ENCODE measurements at places on chromosomes 6 and 20.

DNA sequence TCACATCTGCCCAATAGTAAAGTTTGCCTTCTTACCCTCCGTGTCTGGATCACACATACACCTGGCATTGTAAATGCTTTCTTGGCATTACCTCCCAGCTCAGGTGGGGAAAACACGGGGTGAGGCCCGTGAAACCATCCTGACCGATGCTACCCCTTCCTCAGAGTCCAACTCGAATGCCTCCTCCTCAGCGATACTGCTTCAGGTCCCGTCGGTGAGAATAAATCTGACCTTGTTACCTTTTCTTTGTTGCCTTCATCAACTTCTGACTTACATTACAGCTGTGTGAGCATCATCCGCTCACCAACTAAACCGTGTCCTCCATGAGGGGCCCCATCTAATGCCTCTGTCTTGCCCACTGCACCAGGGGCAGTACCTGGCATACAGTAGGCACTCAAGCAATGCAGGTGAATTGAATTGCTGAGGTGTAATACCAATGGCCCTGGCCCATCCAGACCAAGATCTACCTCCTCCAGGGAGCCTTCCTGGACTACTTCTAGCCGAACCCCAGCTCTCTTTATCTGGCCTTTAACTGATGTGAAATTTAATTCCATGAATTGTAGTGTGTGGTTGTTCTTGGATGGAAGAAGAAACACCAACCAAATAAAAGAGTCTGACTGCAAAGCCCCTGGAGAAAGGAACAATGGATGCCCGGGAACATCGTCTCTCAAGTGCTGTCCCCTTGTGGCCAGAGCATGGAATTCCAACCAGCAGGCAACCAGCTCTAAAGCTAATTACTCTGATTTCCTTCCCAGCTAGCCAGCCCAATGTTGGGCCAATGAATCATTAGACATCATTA is 141.5 kb downstream of the ANKRD60 start:
- DNase-seq = no peak

DNA sequence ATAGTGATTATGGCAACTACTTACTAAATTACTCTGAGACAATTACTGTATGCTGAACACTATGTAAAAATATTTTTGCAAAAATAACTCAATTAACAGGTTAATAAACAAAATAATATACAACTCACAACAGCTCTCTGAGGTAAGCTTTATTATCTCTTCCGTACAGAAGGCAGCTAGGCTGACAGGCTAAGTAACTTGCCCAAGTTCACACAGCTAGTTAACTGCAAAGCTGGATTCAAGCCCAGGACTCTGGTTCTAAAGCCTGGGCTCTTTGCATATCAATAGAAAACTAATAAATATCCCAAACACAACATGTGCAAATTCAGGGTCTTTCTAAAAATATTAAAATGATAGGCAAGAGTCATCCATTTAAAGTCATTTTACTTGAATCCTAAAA is 169.5 kb upstream of the BEND3 start:
- DNase-seq = no peak

GRCh38 chr20:10336959-10337729 is 96.9 kb downstream of the MKKS start:
- DNase-seq = no peak

DNA sequence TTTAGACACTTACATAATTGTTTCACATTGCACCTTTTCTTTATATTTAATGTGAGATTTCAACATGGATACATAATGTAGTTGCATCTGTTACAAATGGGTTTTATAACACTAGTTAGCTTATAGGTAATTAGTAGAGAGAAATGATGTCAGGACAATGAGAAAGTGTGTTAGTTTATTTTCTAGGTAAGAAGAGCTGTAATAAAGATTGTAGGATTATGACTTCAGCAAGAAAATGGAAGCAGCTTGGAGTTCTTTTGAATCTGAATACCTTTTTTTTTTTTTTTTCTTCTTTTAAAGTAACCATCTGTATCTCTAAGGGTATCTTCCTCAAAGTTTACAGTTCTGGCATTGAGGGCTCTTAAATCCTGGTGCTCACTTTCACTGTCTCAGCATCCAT is 35.3 kb downstream of the CD2AP start:
- DNase-seq = no peak

DNA sequence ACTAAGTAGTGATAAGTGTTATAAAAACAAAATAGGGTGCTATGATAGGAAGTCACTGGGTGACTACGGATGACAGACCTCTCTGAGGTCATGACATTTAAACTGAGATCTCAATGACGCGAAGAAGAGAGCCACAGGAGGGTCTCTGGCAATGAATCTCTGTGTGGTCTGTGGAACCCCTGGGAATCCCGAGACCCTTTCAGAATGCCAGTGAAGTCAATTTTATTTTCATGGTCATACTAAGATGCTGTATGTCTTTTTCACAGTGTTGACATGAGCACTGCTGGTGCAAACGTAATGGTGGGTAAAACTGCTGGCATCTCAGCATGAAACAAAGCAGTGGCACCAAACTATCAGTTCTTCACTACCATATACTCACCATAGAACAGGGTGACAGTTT is 155.0 kb downstream of the GJA10 start:
- DNase-seq = no peak

- DNase-seq = no peak
Observed at GRCh38 chr6:52725535-52726192, 37.6 kb downstream of the GSTA2 start.

DNA sequence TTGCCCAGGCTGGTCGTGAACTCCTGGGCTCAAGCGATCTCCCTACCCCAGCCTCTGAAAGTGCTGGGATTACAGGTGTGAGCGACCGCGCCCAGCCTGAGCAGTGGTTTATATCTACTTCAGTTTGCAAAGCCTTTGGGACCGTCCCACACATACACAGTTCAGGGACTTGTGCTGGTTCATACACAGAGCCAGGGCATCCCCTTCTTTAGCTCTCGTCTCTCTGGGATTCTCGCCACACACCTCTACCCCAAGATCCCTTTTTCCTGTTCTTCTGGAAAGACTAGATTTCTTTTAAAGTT is 12.5 kb downstream of the CAP2 start:
- DNase-seq = no peak

GRCh38 chr6:139586273-139586672 is 211.8 kb upstream of the CITED2 start:
- DNase-seq = no peak

DNA sequence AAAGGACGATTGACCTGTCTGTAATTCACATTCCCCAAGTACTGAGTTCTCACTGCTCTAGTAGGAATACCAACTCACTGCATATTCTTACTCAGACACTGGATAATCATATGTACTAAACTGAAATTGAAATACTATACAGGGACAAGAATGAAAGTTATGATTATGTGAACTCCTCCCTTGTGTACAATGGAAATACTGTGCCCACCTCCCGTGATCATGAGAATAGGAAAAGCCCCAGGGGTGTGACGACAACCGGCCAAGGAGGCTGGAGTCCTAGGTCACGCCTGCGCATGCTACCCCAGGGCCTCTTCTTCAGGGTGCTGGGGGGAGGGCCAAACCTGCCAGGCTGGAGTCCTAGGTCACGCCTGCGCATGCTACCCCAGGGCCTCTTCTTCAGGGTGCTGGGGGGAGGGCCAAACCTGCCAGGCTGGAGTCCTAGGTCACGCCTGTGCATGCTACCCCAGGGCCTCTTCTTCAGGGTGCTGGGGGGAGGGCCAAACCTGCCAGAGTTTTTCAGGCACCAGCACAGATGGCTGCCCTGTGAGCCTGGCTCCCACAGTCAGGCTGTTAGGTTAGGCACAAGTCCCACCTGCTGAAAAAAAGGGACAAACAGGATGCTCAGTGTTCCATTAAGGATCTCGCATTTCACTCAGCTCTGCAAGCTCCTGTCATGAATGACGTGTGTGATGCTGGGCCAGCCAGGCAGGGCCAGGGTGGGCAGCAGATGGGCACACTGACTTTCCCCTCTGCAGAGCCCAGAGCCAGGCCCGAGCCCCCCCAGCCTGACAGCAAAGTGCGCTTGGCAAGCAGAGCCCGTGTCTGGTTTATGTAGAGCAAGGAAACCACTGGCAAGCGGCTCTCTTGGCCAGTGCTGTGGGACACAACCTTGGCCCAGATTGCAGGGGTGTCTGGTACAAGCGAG is 107.7 kb downstream of the FOXF2 start:
- no peak for DNase-seq

DNA sequence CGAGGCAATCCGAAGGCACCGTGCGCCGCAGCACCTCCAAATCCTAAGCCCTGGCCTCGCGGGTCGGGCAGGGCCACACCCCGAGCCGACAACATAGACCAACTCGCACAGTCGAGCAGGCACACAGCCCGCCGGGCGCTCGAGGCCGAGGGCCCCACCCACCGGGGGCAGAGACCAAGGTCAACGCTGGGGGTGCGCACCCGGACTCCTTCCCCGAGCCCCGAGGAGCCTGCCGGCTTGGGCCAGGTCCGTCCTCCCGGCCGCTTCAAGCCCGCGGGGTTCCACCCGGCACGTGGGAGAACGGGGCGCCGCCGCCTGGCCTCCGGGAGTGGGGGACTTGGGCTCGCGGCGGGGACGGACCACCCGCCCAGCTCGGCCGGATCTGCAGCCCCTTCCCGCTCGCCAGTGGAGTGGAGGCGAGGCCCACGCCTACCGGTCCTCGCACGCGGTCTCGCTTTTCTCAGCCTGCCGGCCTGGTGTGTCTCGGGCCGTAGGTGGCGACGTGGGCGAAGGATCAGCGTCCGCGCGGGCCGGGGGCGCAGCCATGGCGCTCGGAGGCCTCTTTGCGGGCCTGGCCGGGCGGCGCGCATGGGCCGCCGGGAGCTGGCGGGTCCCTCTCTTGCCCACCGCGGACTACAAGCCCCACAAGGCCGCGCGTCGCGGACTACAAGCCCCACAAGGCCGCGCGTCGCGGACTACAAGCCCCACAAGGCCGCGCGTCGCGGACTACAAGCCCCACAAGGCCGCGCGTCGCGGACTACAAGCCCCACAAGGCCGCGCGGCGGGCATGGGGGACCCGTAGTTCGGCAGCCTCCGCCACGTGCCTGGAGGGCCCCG is at the start of gene UCKL1:
Gene UCKL1, minus strand, starts transcription at position 590 of the 837 bp plus-strand sequence. Its CDS starts 44 bp downstream, at position 546.
- peak; percentile 83 for DNase-seq

DNA sequence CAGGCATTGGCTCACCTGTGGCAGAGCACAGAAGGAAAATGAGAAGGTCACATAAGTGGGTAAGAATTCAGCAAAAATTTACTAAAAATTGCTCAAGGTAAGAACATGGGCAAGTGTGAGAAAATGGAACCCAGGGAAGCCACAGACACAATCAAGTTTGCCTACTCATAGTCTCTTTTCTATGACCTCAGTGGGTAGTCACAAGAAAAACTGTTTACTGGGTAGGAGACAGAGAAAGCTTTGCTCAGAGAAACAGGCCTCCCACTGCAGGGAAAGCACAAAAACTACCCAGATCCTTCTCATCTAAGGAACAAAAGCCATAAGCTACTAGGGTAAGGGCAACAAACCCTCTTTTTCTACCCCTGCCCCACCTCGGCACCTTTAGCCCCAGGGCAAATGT is 35.2 kb downstream of the FAM184A start:
- DNase-seq = no peak

- no peak for DNase-seq
Observed at GRCh38 chr6:140344142-140344913, 969.9 kb upstream of the CITED2 start.

Measured in stimulated activated CD4-positive, alpha-beta T cell treated with anti-CD3 and anti-CD28 coated beads, TNF-alpha, amount 100 ng/mL, for 48 hours (primary cell).